ENCODE measurements at places on chromosomes 6 and 20.
A peak's percentile ranks its signal among the peaks of the same experiment; 100 is the strongest.

GRCh38 chr6:155861821-155862220 is 406.2 kb upstream of the NOX3 start:
- DNase-seq: no peak

DNA sequence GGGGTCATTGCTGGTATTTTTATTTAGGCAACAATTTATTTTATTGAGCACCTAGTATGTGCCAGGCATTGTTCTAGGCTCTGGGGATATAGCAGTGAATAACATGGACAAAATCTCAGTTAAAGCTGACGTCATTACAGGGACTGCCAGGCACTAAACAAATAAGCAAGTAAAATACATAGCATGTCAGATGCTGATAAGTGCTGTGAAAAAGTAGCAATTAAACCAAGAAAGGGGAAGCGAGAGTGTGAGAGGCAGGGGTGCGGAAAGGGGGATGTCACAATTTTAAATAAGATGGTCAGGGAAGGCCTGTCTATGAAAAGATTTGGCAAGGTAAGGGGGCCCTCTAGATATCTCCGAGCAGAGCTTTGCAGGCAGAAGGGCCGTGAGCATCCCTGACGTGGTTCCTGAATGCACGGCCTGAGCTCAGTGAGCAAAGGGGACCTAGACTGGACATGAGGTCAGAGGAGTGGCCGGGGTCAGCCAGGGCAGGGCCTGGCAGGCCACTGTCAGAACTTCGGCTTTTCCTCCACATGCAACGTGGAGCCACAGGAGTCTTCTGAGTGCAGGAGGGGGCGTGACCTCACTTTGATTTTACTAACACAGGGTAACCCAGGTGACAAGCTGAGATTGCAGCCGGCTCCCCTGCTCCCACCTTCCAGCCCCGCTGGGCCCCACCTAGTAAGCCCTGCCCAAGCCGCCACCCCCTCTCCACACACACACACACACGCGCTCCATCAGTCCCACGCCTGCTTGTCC is 24.2 kb upstream of the SIRPA start:
- peak; percentile 36 for DNase-seq

DNA sequence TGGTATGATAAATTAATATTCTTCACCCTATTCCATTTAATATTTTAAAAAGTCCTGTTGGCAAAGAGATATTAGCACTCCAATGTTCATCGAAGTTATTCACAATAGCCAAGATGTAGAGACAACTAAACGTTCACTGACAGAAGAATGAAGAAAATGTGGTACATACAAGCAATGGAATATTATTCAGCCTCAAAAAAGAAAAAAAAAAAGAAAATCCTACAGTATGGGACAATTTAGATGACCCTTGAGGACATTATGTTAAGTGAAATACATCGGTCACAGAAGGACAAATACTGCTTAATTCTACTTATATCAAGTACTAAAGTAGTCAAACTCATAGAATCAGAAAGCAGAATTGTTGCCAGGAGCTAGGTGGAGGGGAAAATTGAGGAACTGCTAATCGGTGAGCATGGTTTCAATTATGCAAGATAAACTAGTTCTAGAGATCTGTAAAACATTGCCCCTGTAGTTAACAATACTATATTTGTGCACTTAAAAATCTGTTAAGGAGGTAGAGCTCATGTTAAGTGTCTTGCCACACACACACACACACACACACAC is 4.7 kb downstream of the GCLC start:
- DNase-seq: no peak

GRCh38 chr6:25959890-25960536 is 2.6 kb upstream of the TRIM38 start:
- DNase-seq: no peak

GRCh38 chr6:96809119-96809518 is 28.2 kb downstream of the GPR63 start:
- DNase-seq: no peak

DNA sequence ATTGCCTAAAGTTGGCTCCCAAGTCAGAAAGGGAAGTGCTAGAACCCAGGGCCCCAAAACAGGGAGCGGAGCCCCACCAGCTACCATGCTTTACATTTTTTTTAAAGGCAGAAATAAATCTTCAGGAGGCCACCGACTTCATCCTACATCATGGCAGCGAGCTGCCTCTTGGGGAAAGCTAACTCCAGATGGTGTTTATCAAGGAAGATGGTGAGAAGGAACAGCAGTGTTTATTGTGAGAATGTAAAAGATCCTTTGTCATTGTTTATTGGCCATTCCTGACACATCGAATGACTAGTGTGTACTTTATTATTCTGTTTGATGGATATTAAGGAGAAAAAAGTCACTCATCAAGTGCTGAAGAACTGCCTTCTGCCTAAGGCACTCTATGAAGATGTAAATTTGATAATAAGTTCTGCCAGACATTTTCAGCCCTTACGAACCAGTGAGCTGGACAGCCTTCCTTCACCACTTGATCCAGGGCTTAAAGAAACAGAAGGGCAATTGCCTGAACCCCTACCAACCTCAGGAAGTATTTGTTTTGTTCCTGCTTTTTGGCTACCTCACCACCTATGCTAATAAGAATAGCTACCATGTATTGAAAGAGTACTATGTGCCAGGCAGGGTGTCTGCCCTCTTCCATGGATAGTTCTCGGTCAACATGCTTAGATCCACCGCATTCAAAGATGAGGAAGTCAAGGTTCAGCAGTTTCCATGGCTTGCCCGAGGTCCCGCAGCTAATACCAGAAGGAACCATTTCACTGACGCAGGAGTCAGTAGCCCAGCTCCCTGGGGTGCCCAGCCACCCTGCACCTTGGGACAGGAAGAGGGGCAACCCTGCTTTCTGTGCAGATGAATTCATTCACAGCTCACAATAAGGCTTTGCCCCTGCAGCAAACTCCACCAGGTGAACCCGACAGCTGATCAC is 194.7 kb upstream of the RREB1 start:
- no peak for DNase-seq

DNA sequence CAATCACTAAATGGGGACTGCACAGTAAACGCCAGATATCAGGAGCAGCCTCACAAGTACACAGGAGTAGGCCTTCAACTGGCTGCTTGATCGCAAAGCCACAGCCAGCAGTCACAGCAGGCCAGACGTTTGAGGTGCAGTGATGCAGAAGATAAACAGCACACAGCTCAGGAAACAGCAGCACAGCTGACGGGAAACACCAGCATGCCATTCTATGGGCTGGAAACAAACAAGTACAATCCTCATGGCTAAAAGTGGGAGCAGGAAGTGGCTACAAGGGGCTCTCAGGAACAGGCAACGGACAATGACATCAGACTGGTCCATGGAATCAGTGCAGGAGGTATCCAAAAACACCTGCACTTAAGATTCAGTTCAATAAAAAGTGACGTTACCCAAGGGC is 111.0 kb downstream of the DTNBP1 start:
- DNase-seq: no peak

GRCh38 chr6:44265722-44266233 is 427 bp upstream of the NFKBIE start:
- peak; percentile 71 for DNase-seq

DNA sequence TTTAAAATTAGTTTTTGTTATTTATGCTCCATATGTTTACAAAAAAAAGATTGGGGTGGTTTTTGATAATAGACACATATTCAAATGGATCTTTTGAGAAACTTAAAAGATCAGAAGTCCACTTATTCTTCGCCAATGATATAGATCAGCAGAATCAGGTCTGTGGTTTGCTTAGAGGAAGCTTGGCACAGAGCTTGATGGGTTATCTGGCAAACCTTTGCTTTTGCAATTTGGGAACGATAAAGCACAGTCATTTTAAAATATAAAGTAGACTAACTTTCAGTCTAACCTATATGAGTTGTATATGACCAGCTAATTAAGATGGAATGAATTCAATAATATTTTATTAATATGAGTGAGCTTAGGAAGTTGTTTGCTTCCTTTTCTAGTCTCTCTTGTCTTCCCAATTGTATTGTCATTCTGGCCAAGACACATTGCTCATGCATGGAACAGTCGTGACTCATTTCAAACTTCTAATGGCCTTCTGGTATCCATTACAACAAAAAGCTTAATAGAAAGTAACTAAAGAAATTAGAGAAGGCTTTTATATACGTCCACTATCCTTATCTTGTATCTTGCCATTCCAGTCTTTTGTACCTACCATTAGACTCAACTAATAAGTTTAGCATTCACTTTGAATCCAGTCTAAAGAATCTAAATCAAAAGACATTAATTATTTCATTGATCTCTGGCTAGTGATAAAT is 118.7 kb downstream of the TBX18 start:
- peak; percentile 11 for DNase-seq

DNA sequence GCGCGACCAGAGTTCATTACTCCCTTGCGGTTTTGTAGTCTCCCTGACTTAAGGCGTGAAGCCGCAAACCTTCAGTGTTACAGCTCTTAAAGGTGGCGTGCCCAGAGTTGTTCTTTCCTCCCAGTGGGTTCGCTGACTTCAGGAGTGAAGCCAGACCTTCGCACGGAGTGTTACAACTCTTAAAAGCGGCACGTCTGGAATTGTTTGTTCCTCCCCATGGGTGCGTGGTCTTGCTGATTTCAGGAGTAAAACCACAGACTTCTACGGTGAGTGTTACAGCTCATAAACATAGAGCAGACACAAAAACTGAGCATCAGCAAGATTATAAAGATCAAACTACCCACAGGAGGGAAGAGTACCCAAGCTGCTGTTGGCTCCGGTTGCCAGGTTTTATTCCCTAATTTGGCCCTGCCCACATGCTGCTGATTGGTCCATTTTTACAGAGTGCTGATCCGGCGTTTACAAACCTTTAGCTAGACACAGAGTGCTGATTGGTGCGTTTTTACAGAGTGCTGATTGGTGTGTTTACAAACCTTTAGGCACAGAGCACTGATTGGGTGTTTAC is 10.4 kb downstream of the TMEM14C start:
- DNase-seq: no peak

- peak; percentile 15 for DNase-seq
These were observed 1383.5 kb upstream of the DEFB115 start for GRCh38 chr20:29873946-29874345.

DNA sequence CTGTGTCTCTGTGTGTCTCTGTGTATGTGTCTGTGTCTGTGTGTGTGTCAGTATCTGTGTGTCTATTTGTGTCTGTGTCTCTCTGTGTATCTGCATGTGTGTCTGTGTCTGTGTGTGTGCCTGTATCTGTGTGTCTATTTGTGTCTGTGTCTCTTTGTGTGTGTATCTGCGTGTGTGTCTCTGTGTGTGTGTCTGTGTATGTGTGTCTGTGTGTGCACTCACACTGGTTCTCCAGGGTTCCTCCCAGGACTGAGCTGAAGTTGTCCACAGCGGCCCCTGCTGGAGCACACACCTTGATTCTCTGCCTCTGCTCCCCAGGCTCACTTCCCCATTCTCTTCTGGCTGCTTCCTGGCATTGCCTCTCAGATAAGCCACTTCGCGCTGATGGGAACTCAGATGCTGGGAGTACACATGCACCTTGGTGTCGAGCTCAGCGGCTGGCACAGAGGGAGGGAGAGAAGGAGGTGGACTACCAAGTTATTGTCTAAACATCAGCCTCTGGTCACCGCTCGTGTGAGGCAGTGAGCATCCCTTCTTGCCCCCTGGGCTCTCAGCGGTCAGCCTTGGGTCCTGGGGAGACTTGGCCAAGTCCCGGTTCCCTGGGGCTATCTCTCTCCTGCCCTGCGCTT is 104.9 kb upstream of the NXT1 start:
- DNase-seq: peak; percentile 92

GRCh38 chr6:170388113-170388512 is 81.6 kb downstream of the FAM120B start:
- no peak for DNase-seq

DNA sequence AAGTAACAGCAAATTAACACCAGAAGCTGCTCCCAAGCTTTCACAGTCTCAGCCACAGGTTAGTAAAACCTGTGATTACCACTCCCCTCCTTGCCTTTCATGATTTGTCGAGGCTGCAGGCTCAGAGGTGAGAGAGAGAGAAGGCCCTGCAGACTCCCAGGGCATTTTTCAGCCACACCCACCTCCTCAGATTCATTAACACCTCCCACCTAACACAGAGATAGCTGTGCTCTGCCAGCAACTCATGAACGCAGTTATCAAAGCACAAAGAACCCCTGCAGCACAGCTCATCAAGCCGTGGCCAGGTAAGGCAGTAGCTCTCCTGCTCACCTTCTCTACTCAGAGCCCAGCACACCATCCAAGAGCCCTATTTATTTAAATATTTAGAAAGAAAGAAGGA is 27.1 kb downstream of the F13A1 start:
- DNase-seq: no peak

All from Kasumi-1 (cell line).